Airway epithelial cell (primary cell): ENCODE measurements at places on chromosomes 16 and 17. TPM values are rescaled to one million over a fixed set of nuclear protein-coding genes. Genes with fewer than 3 reads are reported as not detected.

SOX15 gene
- total RNA-seq: 162 and 173 TPM in 2 replicates

ITGAD gene
- total RNA-seq: not detected in 2 replicates

CCL4L2 gene
- not detected in 2 replicates for total RNA-seq

CDRT4 gene
- total RNA-seq: 3.2 and 5.9 TPM in 2 replicates

SPNS2 gene
- total RNA-seq: 1.6 and 3.4 TPM in 2 replicates

STH gene
- total RNA-seq: not detected in 2 replicates

CES1 gene
- total RNA-seq: not detected in 2 replicates

ANKFY1 gene
- total RNA-seq: 11.5 and 17.4 TPM in 2 replicates

CACNG3 gene
- total RNA-seq: not detected in 2 replicates

DNAAF8 gene
- total RNA-seq: not detected in 2 replicates

TAT gene
- total RNA-seq: not detected in 2 replicates

SLC6A4 gene
- total RNA-seq: 0.14 and 0.46 TPM in 2 replicates

TEKT1 gene
- total RNA-seq: not detected in 2 replicates

COPS3 gene
- total RNA-seq: 86.4 and 91.1 TPM in 2 replicates

SCNN1B gene
- 2.7 and 4.8 TPM in 2 replicates for total RNA-seq

RTN4RL1 gene
- total RNA-seq: 3.1 and 4.5 TPM in 2 replicates
